ENCODE measurements at places on chromosomes 3 and 15.

DNA sequence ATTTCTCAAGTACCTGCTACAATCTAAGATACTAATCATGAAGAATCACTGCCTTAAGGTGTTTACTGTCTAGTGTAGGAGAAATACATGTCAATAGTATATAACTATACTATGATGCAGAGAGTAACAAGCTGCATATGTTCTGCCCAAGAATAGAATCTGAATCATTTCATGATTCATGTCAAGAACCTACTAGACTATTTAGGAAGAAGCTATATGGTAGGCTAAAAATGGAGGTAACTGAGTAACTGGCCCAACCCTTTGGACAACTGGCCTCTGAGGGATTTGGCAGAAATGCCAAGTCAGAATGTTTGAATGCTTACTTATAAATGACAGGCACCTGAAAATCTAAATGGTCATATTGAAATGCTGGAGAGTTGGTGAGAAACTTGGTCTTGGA is 59.9 kb upstream of the DGKG start:
- no peak for DNase-seq

DNA sequence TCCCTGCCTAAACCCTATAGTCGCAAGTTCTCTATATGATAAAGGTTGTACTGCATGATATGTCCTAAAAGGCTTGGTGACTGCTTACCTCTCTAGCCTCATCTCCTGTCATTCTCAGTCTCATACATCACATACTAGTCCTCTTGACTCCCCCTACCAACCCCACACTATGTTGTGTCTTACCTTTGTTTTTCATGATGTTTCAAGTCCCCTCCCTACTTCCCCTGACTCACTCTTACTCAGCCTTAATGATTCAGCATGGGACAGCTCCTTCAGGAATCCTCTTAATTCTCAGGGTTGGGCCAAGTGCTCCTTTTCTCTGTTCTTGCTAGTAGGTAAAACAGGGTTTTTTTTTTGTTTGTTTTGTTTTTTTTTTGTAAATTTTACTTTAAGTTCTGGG is 49.6 kb downstream of the SLMAP start:
- no peak for DNase-seq

DNA sequence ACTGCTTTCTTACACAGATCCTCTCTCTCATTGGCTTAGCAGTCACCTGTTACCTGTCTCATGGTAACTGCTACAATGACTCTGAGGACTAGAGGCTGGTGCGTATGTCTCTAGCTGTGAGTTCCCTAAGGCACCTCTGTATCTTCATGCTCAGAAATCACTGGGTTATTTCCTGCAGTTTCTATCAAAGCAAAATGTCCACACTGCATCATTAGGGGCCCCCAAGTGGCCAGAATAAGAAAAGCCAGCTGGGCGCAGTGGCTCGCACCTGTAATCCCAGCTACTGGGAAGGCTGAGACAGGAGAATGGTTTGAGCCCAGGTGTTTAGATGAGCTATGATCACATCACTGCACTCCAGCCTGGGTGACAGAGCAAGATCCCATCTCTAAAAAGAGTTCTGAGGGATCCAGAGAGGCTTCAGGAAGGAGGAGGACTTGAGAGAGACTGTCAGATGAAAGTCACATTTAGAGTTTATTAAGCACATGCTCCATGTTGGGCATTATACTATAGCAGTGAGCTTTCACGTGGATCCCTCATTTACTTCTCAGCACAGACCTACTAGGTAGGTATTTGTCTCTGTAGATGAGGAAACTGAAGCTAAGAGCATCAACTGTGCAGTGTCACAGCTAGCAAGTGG is 2.3 kb upstream of the VPS18 start:
- DNase-seq: no peak

DNA sequence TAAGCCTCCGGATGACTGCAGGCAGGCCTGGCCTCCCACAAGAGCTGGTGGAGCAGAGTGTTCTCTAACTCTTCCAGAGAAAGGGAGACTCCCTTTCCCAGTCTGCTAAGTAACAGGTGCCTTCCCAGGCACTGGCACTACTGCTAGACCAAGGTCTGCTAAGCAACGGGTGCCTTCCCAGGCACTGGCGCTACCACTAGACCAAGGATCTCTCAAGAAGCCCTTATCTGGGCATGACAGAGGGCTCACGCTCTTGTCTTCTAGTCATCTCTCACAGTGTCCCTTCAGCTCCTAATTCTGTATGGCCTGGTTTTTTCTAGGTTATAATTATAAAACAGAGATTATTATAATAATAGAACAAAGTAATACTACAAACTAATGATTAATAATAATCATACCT is 27.8 kb downstream of the MYL3 start:
- no peak for DNase-seq

DNA sequence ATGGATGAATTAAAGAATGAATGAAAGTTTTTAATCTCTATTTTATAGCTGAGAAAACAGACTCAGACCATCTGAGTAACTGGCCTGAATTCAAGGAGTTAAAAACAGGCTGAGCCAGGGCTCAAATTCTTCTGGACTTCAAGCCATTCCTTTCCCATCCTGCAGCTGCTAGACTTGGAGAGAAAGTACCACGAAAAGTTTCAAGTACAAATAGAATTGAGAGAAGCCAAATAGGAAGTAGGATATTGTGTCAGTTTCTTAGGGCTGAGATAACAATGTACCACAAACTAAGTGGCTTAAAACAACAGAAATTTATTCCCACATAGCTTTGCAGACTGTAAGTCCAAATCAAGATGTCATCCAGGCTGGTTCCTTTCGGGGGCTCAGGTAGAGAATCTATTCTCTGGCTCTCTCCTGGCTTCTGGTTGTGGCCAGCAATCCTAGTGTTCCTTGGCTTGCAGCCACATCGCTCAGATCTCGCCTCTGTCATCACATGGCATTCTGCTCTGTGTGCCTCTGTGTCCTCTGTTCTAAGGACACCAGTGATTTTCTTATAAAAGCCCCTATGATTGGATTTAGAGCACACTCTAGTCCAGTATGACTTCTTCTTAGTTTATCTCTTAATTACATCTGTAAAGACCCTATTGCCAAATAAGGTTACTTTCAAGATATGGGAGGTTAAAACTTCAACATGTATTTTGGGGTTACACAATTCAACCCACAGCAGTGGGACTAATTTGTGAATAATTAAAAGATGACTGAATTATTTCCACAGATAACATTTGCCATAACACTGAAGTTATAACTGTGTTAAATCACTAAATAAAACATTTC is 25.7 kb upstream of the GOLIM4 start:
- DNase-seq: no peak

Data from hypothalamus (tissue), 51 donors.